ENCODE measurements at places on chromosomes 7 and 10.

GRCh38 chr7:41428381-41428780 lies 274.5 kb downstream of the INHBA start:
- DNase-seq, result no peak

DNA sequence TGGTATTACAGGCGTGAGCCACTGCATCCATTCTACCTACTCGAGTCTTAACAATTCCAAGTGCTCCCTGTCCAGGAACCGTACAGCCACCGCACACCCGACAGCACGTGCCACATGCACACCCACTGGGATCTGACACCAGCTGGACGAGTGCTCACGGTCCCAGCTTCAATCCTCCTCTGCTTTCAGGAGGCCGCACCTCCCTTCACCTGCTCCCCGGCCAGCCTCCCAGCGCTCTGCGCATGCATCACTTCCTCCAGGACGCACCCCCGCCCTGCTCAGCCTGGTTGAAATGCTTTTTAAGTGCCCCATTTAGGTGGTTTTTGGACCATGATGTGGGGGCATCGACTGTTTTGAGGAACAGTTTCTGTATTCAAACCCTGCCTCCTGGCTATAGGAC lies 47.3 kb upstream of the TMEM213 start:
- DNase-seq, result no peak

- DNase-seq, result no peak
Observed at GRCh38 chr7:4154882-4155535, 527.1 kb upstream of the FOXK1 start.

DNA sequence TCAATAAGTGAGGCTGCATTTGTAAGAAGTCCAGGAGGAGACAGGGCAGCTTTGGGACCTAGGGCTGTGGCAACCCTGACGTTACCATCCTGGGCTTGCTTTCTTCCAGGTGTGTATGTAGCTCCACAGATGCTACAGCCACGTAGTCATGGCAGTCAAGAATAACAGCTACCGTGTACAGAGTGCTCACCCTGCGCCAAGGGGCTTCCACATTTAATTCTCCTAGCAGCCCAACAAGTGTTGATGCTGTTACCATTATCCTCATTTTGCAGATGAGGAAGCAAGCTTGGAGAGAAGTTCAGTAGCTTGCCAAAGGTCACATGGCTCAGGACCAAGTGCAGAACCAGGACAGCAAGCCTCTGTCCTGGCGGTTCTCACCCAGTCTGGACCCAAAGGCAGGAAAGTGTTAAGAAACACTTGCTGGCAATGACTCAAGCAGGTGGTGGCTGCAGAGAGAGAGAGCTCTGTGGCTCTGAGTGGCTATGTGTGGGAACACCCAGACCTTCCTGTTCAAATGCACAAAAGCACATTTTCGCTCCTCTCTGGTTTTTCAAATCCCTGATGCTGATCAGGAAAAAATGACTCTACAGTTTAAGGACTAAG lies 89.8 kb downstream of the CREM start:
- DNase-seq, result peak; percentile 25

- no peak for DNase-seq
Observed at GRCh38 chr7:122886357-122887081, at the start of gene CADPS2. CADPS2 (minus strand) TSS chr7:122886460; CDS start chr7:122886337, 123 bp downstream.

DNA sequence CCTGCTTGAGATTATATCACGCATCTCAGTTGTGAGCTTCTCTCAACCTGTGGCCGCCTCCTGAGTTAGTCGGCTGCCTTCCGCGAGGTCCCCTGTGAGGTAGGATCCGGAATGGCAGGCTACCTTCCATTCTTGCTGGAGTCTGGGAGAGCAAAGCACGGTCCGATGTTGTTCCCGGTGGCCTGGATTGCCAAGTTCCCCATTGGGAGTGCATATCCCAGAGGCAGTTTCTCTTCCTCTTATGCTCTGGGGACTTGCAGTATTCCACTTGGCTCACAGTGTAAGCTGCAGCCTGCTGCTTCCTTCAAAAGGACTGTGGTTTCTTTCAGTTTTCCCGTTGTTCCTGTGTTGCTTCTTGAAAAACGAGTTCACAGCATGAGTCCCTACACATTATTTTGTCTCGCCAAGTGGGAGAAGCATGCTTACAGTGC lies 225.4 kb upstream of the ZWINT start:
- no peak for DNase-seq

DNA sequence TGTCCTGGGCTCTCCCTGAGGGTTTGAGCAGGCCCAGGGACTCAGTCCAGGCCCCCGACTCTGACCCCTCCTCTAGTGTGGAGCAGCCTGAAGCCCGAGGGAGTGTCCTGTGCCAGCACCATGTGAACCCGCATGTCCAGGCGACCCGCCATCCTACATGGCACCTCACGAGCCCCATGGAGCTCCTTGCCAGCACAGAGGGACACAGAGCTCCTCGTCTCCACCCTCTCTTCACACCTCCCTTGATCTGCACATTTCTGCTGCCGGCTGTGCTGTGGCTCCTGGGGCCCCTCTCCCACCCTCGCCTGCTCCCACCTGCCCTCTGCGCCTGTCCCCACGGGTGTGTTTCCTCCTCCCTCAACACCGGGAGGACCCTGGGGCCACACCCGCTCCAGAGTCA lies 103.5 kb downstream of the ADARB2 start:
- no peak for DNase-seq

- no peak for DNase-seq
Observed at GRCh38 chr7:85154282-85154937, 32.4 kb downstream of the SEMA3D start.

- no peak for DNase-seq
Observed at GRCh38 chr10:132574288-132574687, 36.7 kb downstream of the INPP5A start.

DNA sequence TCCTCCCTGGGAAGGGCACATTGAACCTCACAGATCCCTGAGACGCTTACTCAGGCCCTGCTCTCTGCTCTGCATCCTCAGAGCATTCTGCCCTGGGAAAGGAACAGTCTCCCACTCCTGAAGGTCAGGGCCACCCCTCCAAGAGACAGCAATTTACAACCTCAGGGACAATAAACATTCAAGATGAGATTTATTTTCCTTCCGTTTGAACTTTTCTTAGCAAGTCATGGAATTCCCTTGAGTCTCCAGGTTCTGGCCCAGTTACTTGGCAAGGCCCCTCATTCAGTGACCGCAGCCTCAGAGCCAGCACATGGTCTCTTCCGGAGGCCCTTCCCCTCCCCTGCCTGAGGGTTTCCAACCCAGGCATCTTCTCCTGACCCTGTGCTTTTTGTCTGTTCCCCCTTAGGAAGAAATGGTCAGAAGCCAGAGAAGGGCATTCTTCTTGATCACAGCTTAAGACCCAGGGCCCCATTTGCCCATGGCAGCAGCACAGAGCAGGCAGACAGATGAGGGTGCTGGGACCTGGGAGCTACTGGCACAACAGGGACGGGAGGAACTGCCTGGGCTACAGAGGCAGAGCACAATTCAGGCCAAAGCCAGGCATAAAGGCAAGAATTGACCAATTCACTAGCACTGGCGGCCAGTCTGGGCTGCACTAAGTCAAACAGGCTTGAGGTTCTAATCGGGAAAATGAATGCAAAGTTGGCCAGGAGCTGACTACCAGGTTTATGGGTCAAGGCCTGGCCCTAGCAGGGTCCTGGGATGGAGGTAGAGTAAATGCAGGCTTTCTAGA lies 56.7 kb downstream of the VSTM4 start:
- no peak for DNase-seq

DNA sequence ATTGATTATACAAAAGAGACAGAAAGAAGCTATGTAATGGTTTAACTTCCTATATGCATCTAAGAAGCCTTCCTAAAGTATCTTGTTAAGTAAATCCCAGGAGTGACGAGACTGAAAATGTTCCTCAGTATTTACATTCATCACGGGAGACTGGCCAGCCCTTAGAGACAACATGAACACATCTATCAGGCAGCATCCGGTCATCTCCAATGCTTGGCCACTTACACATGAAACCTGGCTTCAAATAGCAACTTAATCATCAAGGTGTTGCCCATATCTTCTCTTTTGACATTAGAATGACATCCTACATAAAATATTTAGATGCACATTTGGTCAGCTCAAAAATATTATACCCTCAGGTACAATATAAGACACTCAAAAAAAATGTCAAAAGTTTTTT lies 33.8 kb downstream of the ERCC6 start:
- DNase-seq, result no peak

- no peak for DNase-seq
Observed at GRCh38 chr7:378551-379455, 88.8 kb downstream of the FOXL3 start.

GRCh38 chr10:110207805-110208613 lies 604 bp downstream of the MXI1 start:
- DNase-seq, result peak; percentile 53

GRCh38 chr10:70985824-70986622 lies 97.7 kb upstream of the PCBD1 start:
- DNase-seq, result peak; percentile 34

DNA sequence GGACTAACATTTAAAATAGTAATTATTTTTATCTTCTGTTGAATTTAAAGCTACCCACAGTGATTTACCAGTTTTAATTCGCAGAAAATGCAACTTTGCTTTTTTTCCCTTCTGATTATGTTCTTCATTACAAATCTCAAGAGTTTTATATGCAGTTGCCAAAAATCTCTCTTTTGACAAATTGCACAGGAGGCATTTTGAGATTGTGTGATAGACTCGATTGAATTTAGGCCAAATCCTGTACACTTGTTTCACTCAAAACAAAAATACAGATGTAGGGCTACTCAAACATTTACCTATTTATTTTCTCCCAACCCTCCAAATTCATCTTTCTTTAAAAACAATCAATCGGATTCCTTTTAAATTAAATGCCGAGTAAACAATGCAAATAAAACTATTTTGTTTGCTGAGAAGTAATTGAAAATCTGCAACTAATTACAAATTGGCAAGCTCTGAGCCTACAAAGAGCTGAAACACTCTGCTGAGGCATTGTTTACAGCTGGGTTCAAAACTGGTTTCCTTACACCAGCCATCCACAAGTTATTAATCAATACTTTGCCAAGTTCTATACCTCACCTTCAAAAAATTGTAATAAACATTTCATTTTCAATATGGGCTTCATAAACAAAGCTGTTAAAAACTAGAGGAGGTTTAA lies 214.9 kb upstream of the TCF7L2 start:
- no peak for DNase-seq

GRCh38 chr7:18754766-18755165 lies 259.2 kb downstream of the HDAC9 start:
- DNase-seq, result no peak

GRCh38 chr10:19209319-19209718 lies 160.7 kb downstream of the MALRD1 start:
- DNase-seq, result no peak

DNA sequence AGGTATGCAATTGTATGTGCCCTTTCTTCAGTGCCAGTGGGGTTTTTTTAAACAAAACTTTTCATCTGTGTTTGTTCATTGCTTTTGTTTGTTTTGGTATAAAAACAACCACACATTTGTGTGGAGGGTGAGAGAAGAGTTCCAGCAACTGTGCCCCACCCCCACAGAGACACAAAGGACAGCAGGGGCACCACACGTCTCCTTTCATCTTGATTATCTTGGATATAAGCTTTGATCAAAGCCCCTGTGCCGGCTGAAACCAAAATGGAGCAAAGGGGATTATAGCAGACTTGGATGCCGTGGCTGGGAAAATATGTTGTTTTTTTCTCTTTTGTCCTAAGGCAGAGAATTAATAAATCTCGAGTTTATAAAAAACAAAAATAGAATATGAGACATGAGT lies 111.8 kb upstream of the RSU1 start:
- DNase-seq, result no peak

GRCh38 chr7:19224951-19225350 lies 79.7 kb upstream of the FERD3L start:
- DNase-seq, result no peak

GRCh38 chr10:104054430-104054829 lies 31.2 kb downstream of the COL17A1 start:
- no peak for DNase-seq

GRCh38 chr10:71082960-71083715 lies 129.2 kb upstream of the UNC5B start:
- no peak for DNase-seq

- no peak for DNase-seq
Observed at GRCh38 chr7:99229234-99229633, 21.3 kb upstream of the KPNA7 start.

- DNase-seq, result no peak
Observed at GRCh38 chr7:7671361-7671760, 30.8 kb downstream of the UMAD1 start.

GRCh38 chr10:94013331-94013760 lies 19.6 kb downstream of the PLCE1 start:
- no peak for DNase-seq

DNA sequence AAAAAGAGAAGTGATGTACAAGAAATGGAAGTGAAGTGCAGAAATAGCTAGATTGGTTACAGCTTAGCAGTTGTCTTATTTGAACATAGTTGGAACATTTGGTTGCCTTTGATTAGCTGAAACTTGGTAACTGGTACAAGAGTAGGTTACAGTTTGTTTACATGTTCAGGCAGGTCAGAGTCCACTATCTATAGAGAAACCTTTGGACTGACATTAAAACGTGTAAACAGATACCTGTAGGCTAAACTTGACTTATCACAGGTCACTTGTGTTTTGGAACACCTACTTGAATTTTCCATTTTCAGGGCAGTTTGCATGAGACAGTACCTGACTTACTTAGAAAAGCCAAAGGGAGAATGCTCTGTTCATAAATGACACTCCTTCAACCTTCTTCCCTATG lies 28.5 kb upstream of the CYP2C8 start:
- DNase-seq, result no peak

DNA sequence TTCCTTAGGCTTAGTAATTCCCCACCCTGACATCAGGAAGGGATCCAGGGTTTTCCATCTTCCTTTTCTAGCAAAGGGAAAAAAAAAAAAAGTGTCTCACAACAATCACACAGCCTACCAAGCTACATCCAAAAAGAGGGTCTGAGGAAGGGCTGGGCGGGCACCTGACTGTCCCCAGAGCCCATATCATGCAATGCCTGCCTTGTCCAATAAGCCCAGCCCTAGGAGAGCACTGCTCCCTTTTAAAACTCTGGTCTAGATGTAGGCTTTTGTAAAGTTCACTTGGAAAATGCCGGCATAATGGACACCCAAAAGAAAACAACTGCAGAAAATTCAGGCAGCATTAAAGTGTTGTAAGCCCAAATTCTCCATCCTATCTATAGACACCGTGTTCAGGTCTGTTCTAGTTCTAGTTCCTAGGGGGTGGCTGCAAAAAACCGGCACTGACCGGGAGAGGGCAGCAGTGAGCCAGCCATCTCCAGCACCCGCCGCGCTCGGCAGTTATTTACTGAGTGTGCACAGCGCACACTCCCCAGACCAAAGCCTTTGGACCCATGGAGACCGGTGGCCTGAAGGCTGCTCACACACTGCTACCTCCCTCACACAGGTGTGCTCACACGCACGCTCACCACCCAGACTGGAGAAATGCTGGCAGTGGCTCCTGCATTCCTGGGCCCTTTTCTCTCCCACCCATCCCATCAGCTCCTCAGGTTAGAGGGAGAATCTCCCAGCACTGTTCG lies 48.7 kb downstream of the PODXL start:
- DNase-seq, result peak; percentile 15

Data from KG1 (cell line).